ENCODE measurements at places on chromosomes 7 and 10.

GRCh38 chr7:54880326-54880989 is 121.4 kb upstream of the SEC61G start:
- no peak for DNase-seq

- DNase-seq = no peak
Observed at GRCh38 chr7:114109721-114110120, 190.9 kb upstream of the PPP1R3A start.

- no peak for DNase-seq
Observed at GRCh38 chr10:101941871-101942270, 98.3 kb upstream of the KCNIP2 start.

DNA sequence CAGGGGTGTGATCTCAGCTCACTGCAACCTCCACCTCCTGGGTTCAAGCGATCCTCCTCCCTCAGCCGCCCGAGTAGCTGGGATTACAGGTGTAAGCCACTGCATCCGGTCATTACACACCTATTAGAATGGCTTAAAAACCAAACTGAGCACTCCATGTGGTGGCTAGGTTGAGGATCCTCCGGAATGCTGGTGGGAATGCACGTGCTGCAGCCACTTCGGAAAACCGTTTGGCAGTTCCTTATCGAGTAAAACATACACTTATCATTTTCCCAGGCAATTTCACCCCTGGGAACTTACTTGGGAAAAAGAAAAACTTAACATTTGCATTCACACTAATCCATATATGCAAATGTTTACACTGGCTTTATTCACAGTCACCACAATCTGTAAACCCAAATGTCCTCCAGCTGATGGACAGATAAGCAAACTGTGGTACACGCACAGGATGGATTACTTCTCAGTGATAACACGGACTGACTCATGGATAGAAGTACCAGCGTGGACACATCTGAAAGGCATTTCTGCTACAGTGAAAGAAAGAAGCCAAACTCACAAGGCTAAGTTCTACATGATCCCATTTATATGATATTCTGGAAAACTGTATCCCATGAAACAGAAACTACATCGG is 20.4 kb downstream of the RFC2 start:
- DNase-seq = no peak

GRCh38 chr10:123986736-123987135 is 95.1 kb upstream of the CPXM2 start:
- no peak for DNase-seq

DNA sequence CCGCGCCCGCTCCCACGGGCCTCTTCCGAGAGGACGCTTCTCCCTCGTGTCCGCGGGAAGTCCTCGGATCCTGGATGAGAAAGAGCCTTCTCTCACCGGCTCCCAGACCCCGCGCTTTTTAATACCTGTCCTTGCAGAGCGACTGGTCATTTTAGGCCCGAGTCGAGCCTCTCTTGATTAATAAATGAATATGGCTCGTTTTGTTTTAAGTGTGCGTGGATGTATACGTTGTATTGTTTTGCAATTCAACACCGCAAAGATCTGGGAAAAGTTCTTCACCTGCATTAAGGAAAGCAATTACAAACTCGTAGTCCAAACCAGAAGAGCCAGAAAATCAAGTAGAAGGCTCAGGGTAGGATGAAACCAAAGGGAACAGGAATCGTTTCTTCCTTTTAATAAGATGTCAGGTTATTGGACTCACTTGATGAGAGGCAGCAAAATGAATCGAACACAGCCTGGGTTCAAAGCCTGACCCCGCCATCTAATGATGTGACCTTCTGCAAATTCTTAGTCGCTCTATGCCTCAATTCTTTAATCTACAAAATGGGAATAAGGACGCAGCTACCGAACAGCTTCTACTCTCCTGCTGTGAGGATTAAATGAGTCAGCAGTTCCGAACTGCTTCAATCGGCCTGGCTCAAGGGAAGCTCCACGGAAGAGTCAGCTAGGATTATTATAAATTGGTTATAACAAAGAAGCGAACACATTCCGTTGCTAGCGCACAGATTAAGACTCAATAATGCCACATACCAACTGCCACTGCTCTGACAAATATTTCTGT is 277.8 kb upstream of the NEBL start:
- DNase-seq = no peak

DNA sequence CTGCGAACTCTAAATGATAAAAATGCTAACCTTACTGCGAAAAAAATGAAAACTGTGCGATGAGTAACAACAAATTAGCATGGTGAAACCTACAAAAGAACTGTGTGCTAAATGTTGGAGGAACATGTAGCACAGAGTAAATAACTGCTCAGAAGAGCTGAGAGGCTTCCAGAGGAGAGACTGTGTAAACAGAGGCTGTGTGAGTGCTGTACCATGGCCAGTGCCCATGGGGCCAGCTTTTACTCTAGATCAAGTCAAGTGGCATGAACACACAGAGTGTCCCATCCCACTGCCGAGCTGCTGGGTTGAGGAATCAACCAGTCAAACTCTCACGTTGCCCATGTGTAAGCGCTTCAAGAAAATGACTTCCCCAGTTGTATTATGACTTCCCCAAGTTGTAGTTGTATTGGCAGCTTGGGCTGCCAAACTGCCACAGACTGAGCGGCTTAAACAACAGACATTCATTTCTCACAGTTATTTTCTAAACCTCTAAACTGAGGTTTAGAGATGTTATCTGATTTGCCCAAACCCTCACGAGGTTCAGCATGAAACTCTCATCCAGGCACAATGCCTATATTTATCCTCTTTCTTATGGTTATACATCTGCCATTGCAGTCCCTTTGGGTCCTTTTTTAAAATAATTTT is 270.7 kb downstream of the ABCA13 start:
- no peak for DNase-seq

- no peak for DNase-seq
Observed at GRCh38 chr7:148722340-148723165, 23.9 kb downstream of the CUL1 start.

DNA sequence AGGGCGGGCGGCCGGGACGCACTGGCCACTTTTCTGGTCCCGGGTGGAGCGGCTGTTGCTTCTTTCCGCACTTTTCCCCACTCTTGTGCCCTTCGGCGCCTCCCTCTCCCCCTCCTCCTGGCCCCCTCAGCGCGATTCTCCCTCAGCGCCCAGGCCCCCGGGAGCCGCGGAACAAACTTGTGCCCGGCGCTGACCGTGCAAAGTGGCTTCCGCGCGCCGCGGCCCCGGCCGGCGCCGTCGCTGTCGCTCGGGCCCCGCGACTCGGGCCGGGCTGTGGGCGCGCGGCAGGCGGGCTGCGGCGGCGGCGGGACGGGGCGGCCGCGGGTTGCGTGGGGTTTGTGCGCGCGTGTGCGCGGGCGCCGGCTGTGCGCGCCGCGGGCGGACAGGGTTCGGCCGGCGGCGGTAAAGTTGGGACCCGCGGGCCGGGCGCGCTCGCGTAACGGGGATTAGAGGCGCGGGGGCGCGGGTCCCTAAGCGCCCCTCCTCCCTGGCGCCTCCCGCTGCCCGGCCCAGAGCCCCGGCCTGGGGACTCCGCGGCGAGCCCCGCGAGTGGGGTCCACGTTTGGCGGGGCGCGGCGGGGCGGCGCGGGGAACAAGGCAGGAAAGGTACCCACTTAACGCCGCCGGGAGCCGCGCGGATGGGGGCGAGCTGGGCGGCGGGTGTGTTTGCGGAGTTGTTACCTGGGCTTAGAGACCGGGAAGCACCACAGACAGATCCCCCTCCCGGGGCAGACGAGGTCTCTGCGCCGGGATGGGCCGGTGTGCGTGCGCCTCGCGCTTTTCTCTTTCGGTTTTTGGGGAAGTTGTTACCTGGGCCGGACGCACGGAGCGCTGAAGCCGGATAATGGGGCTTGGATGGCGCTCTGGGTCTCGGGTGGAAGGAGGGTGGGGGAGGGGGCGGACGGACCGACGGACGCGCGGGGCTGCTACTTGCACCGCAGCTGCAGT is 860 bp downstream of the ZEB1 start:
- no peak for DNase-seq

- DNase-seq = no peak
Observed at GRCh38 chr10:14438057-14438456, 107.3 kb upstream of the FRMD4A start.

- no peak for DNase-seq
Observed at GRCh38 chr10:3239920-3240894, 67.6 kb upstream of the PITRM1 start.

DNA sequence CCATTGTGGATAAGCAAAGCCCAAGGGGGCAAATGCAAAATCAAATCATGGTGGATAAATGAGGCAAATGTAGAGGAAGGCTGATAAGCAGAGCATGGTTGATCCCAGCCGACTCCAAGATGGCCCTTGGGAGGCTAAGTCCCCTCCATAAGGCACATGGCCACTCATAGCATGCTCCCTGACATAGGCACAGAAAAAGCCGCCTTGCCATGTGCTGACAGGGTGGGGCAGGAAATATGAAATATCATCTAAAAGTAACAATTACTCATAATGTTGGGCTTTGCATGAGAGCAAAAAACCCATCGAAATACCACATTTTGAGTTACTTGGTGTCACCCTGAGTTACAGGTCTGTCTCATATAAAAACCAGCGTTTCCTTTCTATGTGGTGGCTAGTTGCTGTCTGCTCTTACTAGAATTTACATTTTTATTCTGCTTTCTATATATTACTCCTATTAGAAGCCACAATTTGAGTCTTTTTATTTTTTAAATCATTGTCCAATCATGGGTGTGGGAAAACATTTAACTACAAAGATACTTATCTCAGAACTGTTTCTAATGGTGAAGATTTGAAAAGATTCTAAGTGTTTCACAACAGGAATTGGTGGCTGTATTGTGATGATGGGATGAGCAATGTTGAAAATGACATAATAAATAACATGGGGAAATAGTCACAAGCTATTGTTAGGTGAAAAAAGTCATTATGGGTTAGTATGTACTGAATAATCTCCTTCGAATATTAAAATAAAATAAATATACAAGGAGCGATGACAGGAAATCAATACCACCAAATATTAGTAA is 102.7 kb downstream of the CUBN start:
- DNase-seq = no peak

DNA sequence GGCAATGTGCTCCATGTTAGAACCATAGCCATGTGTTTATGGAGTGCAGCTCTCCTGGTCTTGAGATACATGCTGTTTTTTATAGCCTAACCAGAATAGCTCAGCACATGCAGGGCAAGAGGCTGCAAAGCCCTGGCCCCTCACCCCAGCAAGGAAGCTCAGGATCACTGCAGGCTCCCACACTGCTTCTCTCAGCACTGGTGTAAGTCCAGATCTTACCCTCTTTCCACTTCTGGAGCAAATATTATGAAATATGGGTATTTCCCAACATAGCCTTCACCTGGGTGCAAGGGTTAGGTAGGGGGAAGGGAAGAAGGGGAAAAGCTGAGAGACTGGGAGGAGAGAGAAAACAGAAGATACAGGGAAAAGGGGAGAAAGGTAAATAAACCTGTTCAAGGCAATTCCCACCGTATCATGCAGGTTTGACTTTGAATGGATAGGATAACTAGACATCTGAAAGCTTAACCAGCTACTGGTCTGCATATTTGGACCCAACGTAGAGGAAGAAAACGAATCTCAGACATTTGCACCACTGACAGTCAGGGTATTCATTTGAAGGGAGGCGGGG is 19.7 kb downstream of the SKIDA1 start:
- DNase-seq = no peak

DNA sequence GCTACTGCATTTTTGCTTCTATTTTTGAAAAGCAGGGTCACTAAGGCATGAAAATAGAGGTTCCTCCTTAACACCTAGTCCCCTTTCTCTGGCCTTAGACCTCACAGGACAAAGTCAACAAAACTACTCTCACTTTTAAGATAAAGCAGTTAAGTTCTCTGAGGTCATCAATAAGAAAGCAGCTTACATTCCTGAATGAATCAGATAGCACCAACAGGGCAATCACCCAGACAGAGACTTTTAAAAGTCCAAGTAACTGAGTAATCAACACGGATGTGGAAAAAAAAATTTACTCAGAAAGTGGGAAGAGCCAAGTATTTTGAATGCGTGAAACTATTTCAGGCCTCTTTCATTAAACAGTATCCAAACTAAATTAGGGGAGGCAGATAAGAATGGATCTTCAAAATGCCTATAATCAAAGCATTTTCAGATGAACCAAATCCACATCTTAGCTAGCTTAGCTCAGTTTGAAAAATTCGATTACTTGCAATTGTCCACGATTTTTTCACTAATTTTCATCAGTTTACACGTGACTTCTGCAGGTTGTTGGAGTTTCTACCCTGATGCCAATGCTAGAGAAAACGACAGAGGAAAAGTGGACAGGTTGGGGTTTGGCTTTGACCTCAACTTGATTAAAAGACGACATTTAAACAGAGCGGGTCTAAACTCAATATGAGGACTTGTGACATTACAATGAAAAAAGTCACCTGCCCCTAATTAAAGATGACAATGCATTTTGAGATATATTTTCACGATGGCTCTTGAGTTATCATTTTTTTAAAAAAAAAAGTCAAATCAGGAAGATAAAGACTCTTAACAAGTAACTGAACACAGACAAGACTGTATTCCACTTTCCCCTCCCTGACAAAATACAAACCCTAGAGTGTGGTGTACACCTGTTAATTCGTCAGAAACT is 1.6 kb downstream of the BEND7 start:
- no peak for DNase-seq

- no peak for DNase-seq
Observed at GRCh38 chr7:48148311-48148710, 22.9 kb upstream of the ABCA13 start.

DNA sequence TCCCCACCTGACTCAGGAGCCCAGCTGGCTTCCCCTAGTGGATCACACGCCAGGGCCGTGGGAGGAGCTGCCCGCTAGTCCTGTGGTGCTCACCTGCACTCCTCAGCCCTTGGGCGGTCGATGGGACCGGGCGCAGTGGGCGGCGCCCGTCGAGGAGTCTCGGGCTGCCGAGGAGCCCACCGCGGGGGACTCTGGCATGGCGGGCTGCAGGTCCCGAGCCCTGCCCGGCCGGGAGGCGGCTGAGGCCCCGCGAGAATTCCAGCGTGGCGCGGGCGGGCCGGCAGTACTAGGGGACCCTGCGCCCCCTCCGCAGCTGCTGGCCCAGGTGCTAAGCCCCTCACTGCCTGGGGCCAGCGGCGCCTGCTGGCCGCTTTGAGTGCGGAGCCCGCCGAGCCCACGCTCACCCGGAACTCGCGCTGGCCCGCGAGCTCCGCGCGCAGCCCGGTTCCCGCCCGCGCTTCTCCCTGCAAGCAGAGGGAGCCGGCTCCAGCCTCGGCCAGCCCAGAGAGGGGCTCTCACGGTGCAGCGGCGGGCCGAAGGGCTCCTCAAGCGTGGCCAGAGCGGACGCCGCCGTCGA is 367.9 kb downstream of the TYW1 start:
- no peak for DNase-seq

DNA sequence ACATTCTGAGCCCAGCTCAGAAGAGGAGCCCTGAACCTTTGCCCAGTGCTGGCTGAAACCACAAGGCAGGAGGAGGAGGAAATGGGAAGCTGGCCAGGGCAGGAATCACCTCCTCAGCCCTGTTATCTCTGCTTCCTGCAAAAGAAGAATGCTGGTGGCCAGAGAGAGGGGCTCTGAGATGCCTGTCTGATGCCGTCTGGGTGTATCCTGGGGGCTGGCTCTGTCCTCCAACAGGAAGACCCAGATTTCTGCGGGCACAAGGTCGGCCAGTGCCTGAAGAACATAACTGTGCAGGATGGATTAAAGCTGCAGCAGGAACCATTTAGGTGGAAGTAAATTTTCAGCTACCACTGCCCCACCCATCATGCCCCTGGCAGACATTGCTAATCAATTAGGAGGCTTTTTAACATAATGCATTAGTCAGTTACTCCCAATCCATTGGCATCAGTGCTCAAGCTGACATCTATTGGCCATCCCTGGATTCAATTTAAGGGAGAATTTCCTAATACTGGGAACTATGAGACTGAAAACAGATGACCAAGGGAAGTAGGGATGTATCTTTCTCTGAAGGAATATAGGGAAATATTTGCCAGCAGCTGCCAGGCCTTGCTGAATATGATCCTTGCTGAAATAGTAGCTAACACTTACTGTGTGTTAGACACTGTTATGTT is 67.7 kb downstream of the COL13A1 start:
- DNase-seq = no peak

Measured in stimulated activated CD4-positive, alpha-beta T cell treated with anti-CD3 and anti-CD28 coated beads, Interleukin-1b, Interleukin-23, amount 100 ng/mL, for 1 hour (primary cell).